ENCODE measurements at places on chromosomes 6 and 20.
A peak's percentile ranks its signal among the peaks of the same experiment; 100 is the strongest.

- DNase-seq = no peak
Measured at GRCh38 chr6:127868338-127868737, 32.5 kb downstream of the THEMIS start.

DNA sequence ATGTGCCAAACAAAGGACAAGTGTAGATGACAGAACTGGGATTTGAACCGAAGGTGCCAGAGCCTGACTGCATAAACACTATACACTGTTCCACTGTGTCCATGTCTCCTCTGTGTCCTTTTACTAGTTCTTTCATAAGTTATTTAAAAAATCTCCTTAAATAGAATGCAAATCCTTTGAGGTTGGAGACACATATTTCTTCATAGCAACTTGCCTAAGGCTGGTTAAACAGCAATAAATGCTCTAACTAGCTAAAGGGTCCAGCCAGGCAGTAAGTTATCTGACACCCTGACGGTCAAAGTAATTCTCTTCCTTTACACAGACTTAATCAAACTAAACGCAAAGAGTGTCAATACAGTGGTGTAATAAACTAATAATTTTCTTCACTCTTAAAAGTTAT, 76.2 kb upstream of the TRAF3IP2 start:
- DNase-seq = no peak

DNA sequence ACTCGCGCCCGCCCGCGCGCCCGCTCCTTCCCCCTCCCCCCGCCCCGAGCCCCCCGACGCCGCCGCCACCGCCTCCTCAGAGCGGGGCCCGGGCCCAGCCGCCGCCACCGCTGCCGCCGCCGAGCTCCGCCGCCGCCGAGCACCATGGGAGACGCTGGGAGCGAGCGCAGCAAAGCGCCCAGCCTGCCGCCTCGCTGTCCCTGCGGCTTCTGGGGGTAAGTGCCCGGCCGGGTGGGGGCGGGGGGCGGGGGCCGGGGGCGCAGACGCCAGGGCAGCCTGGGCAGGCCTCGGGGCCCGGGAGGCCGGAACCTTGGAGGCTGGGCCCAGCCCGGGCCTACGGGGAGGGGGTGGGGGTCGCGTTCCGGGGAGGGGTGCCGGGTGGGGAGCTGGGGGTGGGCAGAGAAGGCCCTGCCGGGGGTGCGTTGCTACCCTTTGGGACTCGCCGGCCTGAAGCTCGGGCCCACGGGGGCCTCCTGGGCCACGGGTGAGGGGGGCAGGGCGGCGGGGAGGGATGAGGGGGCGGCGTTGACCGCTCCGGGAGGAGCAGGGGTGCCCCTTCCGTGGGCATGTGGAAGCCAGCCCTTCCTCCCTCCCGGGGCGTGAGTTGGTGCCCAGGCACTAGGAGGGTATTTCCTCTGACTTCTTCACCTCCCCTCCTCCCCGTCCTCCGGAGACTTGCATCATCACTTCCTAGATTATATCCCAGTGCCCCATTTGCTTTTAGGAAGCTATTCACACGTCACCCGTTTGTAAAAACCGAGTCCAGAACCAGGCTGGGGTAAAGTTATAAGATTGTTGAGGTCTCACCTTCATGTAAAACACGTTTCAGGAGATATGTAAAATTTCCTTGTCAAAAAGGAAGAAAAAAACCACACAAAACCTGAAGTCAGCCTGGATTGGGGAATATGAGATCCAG, 533 bp downstream of the ZFAND3 start:
- DNase-seq = peak; percentile 53

GRCh38 chr6:56595490-56596122, 47.1 kb downstream of the DST start:
- peak; percentile 44 for DNase-seq

- no peak for DNase-seq
Measured at GRCh38 chr6:144364208-144364720, 79.1 kb downstream of the UTRN start.

DNA sequence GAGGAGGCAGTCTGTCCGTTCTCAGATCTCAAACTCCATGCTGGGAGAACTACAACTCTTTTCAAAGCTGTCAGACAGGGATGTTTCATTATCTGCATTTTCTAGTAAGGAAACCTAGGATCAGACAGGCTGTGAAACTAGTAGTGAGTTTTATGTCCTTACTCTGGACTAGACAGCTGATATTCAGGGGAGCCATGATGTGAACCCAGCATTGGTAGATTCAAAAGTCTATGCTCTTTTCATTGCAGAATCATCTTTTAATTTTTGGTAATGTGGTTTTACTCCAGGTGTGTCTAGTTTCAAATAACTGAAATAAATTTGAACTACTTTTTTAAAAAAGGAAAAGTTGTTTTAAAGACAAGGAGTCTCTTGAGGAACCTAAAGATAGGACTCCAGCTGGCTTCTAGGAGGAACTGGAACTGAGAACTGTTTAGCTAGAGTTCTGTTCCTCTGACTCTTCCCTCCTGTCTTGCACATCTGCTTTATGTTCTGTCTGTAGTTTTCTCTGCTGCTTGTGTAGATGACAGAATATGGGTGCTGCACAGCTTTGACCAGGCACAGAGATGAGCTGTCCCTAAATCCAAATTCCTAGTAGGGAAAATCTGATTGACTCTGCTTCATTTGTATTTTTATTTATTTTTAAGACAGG, 27.8 kb upstream of the RNF144B start:
- no peak for DNase-seq

DNA sequence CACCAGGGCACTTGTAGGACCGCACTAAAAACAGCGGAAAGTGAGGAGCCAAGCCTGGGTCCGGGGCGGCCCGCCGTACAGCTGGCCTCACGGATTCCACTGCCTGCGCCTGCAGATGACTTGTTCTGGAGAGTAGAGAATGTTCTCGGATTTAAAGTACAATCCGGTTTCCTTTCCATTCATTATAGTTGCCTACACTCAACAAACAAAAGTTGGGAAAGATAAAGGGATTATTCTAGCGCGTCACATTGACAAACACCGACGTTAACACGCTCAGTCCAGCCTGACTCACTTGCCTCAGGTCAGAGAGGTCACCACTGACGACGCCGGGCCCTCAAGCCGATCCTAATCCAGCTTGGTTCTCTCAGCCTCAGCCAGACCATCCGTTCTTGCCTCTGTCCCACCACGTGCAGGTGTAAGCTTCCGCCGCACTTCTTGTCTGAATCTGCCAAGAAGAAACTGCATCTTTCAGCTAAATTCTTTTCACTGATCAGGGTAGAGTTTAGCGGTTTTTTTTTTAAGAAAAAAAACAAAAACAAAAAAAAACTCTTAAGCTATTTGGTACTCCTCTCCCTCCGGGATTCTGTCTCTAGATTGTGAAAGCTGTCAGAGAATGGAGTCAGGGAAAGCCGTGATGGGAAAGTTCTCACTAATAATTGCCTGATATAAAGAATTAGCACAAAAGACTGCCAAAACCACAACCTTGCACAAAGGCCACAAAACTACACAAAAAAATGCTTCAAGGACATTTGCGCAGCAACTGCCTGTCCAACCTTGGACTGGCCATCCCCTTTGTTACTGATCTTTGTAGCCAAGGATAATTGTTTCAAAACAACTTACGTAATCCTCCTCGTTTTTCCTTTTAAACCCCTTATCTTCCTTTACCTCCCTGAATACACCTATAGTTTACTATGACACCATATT, 1.1 kb upstream of the PHF10 start:
- DNase-seq = no peak

- no peak for DNase-seq
Measured at GRCh38 chr20:4782378-4782772, 60.7 kb downstream of the PRND start.

- no peak for DNase-seq
Measured at GRCh38 chr20:2751878-2752566, 48.4 kb downstream of the CPXM1 start.

DNA sequence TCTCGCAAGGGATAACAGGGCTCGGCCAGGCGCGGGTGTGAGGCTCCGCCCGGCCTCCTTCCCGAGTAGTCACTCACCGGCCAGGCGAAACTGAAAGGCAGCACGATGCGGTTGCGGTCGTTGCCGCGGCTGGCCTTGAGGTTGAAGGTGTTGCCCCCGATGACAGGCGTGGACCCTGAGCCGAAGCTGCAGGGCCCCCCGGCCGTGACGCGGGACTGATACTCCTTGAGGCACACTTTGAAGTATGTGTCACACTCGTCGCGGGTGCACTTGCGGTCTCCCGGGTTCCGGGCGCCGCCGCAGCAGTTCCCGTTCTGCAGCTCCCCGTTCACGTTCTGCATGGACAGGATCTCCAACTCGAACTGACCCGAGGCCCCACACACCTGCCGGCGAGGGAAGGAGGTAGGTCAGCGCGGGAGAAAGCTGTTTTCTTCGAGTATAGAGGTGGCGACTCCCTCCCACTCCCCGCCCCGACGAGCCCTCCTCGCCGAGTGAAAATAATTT, 1.1 kb downstream of the JAG1 start:
- peak; percentile 34 for DNase-seq

GRCh38 chr20:62133864-62134263, 9.3 kb downstream of the PSMA7 start:
- DNase-seq = no peak

Measured in foreskin melanocyte (primary cell).